ENCODE measurements at places on chromosomes 2 and 18.

GRCh38 chr2:20758997-20759396 lies 63.9 kb downstream of the LDAH start:
- no peak overlapping the region for H3K4me3 ChIP-seq
- no peak for DNase-seq
- H3K4me1 ChIP-seq: no peaks in the 10 kb centered on the region
- no peaks in the 10 kb centered on the region for H3K27me3 ChIP-seq

DNA sequence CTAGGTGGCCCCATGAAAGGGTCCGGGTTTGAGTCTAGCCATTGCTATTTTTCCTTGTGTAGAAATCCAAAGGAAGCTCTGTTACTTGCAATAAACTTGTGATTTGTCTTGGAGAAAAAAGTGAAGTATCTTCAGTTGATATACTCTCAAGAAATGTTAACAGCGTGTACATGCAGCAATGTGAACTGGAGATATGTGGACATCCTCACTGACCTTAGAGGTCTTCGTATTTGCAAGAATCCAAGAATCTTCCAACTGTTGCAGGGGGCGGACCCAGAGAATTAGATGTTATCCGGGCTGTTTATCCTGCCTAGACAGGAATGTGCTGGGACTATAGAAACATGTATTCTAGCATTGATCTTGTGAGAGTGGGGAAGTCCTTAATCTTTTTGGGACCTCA lies 187.6 kb downstream of the KCNS3 start:
- H3K36me3 ChIP-seq: no peaks in the 10 kb centered on the region
- no peaks in the 10 kb centered on the region for H3K27me3 ChIP-seq
- H3K27ac ChIP-seq: no peak overlapping the region
- DNase-seq: no peak

- no peaks in the 10 kb centered on the region for H3K36me3 ChIP-seq
- H3K4me1 ChIP-seq: peaks cover 44% of the 10 kb centered on the region
- no peaks in the 10 kb centered on the region for H3K27me3 ChIP-seq
- H3K27ac ChIP-seq: peak overlapping the region; percentile 76
These were observed 66.2 kb downstream of the HS1BP3 start for GRCh38 chr2:20584399-20585358.

- peaks cover 2% of the 10 kb centered on the region for H3K4me1 ChIP-seq
- H3K36me3 ChIP-seq: peaks cover 33% of the 10 kb centered on the region
- H3K27me3 ChIP-seq: no peaks in the 10 kb centered on the region
- DNase-seq: no peak
- H3K4me3 ChIP-seq: no peak overlapping the region
These were observed 9.8 kb downstream of the WDR43 start for GRCh38 chr2:28904295-28904694.

- H3K4me3 ChIP-seq: no peak overlapping the region
- H3K4me1 ChIP-seq: no peaks in the 10 kb centered on the region
- H3K27ac ChIP-seq: no peak overlapping the region
These were observed 376.9 kb upstream of the TMEFF2 start for GRCh38 chr2:192571636-192572035.

DNA sequence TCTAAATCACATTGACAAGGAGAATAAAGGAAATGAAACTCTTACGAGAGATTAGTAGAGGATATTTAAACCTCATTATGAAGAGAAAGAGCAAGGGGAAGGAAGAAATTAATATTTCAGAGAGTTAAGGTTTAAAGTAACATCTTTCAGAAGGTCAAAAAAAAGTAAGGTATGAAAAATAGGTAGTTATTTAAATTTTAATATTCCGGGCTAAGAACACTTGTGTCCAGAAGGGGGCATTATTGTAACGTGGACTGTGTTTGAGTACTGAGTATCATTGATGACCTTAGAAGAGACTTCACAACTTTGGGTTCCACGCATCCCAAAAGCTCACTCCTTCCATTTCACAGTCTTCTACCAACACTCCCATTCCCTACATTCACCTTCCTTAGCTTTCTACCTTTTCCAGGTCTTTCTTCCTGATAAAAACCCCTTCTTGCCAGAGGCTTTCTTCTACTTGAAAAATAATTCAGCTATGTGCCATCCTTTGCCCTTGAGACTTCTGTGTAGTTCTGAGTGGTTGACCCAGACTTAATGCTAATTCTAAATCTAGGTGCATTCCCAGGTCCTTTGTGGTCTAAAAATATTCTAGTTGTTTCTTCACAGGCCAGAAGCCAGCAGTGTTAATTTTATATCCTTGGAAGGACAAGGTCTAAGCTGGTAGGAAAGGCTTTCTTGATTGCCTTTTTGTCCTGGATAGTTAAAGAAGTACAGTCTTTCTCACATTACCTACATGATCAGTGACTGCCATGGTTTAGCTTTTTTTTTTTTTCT lies 16.5 kb downstream of the DYNC1I2 start:
- H3K27ac ChIP-seq: no peak overlapping the region
- DNase-seq: peak; percentile 59
- H3K4me1 ChIP-seq: peaks cover 4% of the 10 kb centered on the region
- H3K4me3 ChIP-seq: no peak overlapping the region
- no peaks in the 10 kb centered on the region for H3K27me3 ChIP-seq

DNA sequence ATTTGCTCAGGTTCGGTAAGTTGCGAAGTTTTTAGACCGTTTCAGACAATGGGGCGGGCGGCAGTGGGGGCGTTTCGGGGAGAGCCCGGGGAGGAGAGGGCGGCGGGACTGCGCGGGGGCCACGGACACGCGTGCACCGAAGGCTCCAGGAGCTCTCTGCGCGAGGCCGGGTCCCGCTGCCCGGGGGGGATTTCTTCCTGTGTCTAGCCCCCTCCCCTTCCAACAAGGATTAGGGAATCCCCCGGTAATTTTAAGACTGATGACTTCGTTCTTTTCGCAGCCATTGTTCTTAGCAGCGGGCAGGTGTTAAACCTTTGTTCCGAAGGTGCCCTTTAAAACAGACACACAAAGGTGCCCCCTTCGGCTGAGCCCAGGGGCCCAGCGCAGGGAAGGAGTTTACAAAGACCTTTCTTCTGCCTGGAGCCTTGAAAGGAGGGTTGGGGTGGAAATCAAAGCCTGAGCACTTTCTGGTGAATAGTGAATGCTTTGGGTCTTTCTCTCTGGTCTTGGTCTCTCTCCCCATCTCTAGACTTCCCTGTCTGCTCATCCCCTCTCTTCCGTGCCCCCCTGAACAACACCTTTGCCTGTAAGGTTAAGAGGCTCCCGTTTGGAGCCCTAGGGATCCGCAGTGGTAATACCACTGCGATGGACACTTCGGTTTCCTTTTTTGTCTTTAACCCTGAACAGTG lies 2.1 kb downstream of the TRIB2 start:
- H3K36me3 ChIP-seq: no peaks in the 10 kb centered on the region
- peaks cover 30% of the 10 kb centered on the region for H3K4me1 ChIP-seq
- H3K4me3 ChIP-seq: peak overlapping the region; percentile 95
- peak overlapping the region; percentile 39 for H3K27ac ChIP-seq
- H3K27me3 ChIP-seq: no peaks in the 10 kb centered on the region
- DNase-seq: peak; percentile 30

GRCh38 chr2:109525836-109526235 lies 87.9 kb downstream of the SEPTIN10 start:
- H3K27ac ChIP-seq: no peak overlapping the region
- H3K27me3 ChIP-seq: peaks cover 1% of the 10 kb centered on the region
- H3K4me1 ChIP-seq: no peaks in the 10 kb centered on the region
- no peak for DNase-seq
- H3K4me3 ChIP-seq: no peak overlapping the region
- H3K36me3 ChIP-seq: no peaks in the 10 kb centered on the region

DNA sequence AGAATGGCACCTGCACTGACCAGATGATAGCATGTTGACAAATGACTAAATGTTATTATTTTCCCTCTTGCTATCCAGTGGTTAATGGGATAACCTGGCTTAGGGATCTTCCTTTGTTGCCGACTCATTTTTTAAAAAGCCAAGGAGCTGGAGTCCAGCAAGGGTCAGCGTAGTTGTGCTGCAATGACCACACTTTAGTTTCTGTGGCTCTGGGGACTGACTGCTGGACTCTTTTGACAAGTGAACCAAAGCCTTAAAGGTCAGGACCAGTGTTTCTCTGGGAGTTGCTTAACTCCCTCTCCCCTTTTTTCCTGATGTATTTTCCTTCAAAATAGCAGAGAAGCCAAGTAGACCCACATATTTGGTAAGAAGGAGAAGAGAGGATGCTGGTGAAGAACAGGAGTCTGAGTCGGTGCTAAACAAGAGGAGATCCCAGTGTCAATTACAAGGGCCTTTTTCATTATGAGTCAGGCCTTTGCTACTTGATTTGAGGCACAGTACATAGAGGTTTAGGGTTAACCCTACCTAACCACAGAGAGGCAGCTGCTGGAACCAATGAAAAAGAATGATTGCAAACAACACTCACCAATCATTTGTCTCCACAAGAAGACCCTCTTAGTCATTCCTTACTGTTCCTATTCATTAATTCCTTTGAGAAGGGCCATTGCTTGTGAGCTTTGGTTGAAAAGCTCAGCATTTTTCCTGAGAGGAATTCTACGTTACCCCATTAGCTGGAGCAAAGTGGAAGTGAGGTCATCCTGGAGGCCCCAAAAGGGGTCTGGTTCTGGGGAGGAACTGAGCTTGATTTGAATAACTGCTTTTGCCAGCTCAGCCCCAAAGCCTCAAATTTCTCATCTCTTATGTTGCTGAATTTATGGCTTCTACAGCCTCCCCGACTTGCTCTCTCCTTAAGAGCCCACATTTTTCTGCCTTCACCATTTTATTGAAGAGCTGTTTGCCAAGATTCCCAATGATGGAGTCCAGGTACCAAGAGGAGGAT lies 137.6 kb upstream of the HNMT start:
- no peaks in the 10 kb centered on the region for H3K4me1 ChIP-seq
- H3K4me3 ChIP-seq: no peak overlapping the region
- no peaks in the 10 kb centered on the region for H3K27me3 ChIP-seq
- no peak for DNase-seq

DNA sequence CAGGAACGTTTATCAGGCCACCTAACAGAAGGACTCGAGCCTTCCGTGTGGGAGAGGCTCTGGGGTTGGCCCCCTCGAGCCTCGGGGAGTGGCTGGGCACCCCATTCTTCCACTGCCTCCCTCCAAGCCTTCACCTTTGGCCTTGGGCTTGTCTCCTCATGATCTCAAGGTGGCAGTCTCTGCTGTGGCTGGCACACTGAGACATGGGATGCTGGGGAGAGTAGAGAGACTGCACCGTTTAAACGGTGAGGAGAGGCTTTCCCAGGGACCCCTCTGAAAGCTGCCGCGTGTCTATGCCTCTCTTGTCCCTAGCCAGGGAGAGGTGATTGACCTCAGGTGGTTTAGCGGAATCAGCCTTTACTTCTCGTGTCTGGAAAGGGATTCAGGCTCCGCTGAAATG lies 71.0 kb downstream of the DCDC2C start:
- H3K4me1 ChIP-seq: no peaks in the 10 kb centered on the region
- H3K4me3 ChIP-seq: no peak overlapping the region
- DNase-seq: no peak
- no peaks in the 10 kb centered on the region for H3K36me3 ChIP-seq
- no peak overlapping the region for H3K27ac ChIP-seq

Data from endothelial cell of umbilical vein (primary cell).